ENCODE measurements at places on chromosomes 6 and 20.

GRCh38 chr6:117478853-117479231, 3.6 kb upstream of the DCBLD1 start:
- no peak for DNase-seq

GRCh38 chr6:7390226-7390878, 744 bp downstream of the RIOK1 start:
- no peak for DNase-seq

DNA sequence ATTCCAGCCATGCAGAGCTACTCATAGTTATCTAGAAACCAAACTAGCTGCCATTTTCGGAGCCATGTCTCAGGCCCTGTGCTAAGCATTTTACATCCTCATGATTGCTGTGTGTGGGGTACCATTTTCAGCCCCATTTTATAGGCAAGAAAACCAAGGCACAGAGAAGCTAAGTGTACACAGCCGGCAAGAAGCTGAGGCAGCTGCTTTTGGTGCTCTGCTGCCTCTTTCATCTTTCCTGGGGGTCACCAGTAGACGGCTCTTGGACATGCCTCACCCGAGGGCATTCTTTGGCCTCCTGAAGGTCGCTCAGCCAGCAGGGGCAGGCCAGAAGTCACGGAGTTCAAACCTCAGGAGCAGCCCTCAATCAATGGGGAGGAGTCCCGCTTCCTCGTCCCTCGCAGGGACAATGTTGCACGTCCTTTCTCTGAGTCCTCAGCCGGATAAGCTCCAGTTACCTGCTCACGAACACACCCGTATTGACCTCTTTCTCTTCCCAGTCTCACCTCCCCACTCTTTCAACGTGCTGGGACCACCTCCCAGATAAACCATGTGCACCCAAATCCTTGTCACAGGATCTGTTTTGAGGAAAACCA, 82.6 kb upstream of the BLCAP start:
- no peak for DNase-seq

DNA sequence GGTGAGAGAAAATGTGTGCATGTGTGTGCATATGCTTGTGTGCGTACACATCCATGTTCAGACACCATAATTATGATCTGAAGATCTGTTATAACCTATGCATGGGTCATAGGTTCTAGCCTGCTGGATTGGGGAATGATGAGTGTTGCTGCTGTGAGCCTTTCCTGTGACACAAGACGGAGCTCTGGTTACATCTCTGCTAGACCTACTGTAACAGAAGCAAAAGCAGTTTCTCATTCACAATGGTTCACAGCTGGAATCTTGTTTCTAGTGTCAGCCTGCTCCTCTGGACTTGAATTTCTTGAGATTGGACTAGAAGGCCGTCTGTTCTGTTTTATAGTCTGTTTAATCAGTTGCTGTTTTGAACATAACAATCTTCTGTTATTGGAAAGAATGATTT, 40.1 kb downstream of the DEFB114 start:
- DNase-seq: no peak

GRCh38 chr6:107114926-107115694, at the start of gene BEND3:
Gene BEND3 (minus strand): TSS chr6:107115515. CDS start chr6:107099285, 16,230 bp downstream.
- DNase-seq: peak; percentile 47

GRCh38 chr20:51837436-51837835, 35.1 kb upstream of the SALL4 start:
- no peak for DNase-seq

DNA sequence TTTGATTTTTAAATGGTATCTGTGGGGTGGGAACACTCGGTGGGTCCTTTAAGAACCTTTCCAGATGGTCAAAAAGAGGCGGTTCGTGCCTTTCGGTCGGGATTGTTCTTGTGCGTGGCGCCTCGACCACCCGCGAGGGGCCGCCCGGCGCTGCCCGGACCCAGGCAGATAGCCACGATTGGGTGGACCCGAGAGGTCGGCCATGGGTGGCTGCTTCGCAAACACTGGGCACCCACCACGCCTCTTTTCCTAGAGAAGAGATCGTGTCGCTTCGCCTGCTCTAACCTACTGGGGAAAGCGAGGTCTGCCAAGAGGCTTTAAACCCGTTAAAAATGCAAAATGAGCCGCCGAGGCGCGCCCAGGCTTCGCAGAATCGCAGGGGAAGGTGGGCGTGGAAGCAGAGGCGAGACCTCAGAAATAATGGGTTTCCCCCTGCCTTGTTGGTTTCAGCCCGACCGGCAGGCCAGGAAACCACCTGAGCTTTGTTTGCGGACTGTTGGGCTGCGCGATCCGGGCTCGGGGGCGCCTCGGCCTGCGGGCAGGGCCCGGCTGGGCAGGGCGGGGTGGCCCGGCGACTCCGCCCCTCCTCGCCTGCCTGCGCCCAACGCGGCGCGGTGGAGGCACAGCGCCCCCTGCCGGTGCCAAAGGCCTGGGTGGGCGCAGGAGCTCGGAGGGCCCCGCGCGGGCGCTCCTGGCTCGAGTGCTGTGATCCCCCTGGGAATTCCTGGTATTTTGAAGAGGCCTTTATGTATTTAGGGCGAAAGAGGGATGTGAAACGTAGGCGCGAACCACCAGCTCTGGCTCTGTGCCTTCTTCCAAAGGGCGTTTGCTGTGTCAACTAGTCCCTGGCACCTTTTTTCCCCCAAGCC, 1.6 kb downstream of the MARCKS start:
- DNase-seq: peak; percentile 95

DNA sequence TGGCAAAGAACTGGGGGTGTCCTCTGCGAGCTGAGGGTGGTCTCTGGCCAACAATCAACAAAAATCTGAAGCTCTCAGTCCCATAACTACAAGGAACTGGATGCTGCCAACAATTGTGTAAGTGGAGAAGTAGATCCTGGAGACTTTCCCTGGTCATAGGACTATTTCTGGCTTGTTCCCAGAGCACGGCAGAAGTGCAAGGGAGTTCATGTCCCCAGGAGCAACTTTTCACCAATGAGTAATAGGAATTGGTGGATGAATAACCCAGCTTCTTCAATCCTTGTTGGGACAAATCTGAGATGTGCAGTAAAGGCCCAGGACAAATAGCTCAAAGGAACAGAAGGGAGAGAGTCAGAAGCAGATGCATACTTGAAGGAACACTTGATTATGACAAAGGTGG, 95.5 kb downstream of the QRSL1 start:
- DNase-seq: no peak

- peak; percentile 72 for DNase-seq
Observed at GRCh38 chr6:43076464-43077332, 584 bp downstream of the PTK7 start.

DNA sequence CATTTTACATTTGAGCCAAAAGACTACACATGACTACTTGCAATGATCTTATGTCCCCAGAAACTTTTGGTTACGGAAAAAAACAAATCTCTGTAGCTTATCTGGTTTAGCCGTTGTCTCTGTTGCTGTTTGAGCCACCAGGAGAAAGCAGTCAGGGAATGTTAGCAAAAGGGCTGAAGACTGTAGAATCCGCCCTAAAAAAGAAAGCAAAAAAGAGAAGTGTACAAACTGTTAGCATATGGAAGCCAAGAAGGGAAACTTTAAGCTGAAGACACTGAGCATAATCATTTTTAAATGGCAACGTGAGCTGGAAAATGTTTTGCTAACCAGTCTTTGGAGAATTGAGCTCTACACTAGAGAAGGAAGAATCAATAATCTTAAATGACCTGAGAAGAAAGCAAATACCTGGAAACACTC, 69.9 kb upstream of the MYLIP start:
- no peak for DNase-seq

DNA sequence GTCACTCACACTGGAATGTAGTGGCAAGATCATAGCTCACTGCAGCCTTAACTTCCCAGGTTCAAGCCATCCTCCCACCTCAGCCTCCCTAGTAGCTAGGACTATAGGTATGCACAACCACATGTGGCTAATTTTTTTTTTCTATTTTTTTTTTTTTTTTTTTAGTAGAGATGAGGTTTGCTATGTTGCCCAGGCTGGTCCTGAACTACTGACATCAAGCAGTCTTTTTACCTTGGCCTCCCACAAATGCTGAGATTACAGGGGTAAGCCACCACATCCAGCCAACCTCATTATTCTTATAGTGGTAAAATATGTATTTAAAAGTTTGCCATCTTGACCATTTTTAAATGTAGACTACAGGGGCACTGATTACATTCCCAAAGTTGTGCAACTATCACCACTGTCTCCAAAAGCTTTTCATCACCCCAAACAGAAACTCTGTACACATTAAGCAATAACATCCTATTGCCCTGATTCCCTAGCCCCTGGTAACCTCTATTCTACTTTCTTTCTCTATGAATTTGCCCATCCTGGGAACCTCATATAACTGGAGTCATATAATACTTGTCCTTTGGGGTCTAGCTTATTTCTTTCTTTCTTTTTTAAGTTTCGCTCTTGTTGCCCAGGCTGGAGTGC, 268.0 kb upstream of the JARID2 start:
- DNase-seq: no peak
